Brain microvascular endothelial cell (primary cell): ENCODE measurements at places on chromosomes 1 and 21.

DNA sequence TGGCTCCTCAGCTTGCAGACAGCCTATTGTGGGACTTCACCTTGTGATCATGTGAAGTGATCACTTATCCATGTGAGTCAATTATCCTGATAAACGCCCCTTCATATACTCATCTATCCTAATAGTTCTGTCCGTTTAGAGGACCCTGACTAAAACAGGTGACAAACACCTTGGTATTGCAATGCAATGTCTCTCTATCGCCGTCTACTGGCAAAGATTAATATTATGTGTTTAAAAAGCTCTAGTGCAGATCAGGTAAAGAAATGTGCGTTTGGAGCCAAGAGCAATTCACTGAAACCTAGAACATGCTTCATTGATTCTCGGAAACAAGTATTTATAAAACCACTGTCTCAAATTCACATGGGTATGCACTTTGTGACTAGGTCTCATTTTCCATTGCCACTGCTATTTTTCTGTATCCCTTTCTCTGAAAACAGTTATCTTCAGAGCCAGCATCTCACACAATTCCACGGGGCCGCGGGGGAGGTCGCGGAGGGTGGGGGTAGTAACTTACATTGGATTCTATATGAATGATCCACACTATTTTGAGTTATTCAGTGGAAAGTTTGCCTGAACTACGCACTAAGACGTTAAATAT, 554.6 kb upstream of the NCAM2 start:
- no peak for DNase-seq

GRCh38 chr1:57600424-57600823, 176.6 kb upstream of the DAB1 start:
- DNase-seq: no peak

GRCh38 chr1:211484755-211485479, 7.0 kb downstream of the RD3 start:
- DNase-seq: no peak

DNA sequence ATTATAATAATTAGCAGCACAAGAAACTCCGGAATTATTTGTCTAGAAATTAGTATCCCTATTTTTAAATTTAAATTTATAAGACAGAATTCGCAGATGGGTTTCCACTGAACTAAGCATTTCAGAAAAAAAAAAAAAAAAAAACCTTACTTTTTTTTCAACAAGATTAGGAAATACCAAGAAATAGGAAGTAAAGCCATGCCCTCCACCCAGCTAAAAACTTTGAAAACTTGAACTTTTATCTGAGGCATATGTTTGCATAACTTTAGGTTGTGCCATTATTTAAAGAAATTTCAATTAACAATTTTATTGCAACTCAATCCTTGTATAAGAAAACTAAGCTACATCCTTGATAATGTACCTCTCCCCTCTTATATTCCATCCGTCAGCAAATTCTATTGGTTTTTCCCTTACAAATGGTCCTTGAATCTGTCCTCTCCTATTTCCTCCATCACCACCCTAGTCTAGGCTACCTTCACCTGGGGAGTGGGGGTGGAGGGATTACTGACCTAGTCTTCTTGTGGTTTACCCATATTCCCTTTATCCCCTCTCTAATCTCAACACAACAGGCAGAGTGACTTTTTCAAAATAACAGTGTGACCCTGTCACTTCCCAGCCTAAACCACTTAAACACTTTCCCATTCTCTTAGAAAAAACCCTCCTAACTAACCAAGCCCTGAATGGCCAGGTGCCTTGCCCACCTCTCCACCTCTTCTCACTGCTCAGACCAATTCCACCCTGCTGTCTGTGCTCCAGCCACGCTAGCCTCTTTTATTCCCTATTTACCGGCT, 1.4 kb upstream of the EVI5 start:
- no peak for DNase-seq

DNA sequence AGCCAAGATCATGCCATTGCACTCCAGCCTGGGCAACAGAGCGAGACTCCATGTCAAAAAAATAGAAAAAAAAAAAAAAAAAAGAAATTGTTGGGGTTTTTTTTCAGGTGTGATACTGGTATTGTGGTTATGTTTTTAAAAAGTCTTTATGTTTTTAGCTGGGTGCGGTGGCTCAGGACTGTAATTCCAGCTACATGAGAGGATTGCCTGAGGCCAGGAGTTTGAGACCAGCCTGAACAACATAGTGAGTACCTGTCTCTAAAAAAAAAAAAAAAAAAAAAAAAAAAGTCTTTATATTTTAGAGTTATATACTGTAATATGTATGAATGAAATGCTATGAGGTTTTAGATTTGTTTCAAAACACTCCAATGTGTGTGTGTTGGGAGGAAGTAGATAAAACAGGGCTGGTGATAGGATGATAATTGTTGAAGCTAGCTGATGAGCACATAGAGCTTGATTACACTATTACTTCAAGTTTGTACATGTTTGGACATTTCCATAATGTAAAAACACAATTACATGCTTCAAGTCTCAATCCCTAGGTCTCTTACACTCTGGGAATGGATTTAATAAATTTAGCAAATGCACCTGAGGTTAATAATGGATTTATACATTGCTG, 30.2 kb upstream of the ATP5PO start:
- DNase-seq: no peak

DNA sequence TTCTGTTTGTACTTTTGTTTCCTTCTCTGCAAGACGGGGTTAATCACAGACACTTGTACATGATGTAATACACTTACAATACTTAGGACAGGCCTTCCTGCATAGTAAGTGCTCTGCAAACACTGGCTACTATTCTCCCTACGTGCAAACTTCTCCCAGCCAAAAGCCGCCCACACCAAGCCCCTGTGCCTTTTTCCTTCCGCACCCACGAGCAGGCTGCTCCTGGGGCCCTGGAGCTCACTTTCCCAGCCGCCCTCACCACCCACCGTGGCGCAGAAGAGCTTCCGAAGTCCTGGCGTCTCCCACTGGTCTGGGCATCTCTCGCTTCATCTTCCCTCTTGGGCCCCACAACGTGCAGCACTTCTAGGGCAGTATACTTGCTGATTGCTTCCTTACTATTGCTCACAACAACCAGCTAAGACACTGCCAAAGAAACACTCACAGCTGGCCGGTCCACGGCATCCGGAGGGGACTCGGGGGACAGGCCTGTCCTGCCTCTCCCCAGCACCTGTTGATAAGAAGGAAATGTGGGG, 22.5 kb upstream of the GPR157 start:
- DNase-seq: no peak

- no peak for DNase-seq
These were observed 106.7 kb upstream of the C21orf91 start for GRCh38 chr21:17925899-17926298.

GRCh38 chr1:239091537-239091936, 294.8 kb upstream of the CHRM3 start:
- DNase-seq: no peak

DNA sequence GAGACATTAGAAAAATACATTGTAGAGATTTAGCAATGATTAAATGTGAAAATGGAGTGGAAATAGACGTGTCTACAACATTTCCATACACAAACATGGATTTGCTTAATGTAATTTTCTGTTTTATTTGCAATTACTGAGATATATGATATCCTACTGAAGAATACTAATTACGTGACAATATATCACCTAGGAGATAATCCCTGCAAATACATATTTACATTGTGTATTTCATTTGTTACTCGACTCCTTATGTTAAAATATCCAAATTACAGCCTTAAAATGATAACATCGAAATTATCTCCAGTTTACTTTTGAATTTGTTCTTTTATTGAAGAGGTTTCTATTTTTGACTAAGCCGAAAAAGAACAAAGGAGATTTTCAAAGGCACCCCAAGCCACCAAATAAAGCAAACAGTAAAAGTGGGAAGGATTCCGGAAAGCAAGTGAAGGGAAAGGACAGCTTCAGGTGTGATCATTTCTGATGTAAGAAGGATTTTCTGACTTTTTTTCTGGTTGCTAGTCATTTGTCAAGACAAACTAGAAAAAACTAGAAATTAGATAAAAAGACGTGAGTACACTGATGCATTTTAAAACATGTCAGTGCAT, 7.9 kb downstream of the LHX4 start:
- no peak for DNase-seq

GRCh38 chr1:203776636-203777035, 11.7 kb downstream of the LAX1 start:
- no peak for DNase-seq
